CD8-positive, alpha-beta memory T cell (primary cell): ENCODE measurements at places on chromosomes 1 and 21.

DNA sequence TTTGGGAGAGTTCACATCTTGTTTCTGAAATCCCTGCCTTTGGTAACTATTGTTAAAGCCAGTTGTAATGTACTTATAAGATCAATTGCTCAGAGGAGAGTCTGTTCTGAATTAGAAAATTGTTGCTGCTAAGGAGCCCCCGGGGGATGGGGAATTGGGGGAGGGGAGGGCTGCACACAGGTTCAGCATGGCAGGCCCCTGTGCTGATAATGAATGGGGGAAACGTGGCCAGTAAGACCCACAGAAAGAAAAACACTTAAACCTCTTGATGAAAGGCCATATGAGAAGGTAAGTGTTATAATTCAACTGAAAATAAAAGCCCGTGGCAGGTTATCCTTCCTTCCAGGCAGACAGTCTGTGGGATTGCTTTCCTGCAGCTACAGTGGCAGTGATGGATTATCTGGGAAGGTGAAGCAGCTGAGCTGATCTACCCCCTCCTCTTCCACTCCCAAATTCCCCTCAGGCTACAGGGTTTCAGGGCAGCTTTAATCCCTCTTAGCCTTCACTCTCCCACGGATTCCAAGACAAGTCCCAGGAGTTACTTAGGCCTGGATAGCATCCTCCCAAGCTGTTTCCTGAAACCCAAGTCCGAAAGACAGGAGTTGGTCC is 398.8 kb downstream of the TBX15 start:
- no peak for DNase-seq

- no peak for DNase-seq
Observed at GRCh38 chr1:236111527-236112331, 30.6 kb upstream of the GPR137B start.

DNA sequence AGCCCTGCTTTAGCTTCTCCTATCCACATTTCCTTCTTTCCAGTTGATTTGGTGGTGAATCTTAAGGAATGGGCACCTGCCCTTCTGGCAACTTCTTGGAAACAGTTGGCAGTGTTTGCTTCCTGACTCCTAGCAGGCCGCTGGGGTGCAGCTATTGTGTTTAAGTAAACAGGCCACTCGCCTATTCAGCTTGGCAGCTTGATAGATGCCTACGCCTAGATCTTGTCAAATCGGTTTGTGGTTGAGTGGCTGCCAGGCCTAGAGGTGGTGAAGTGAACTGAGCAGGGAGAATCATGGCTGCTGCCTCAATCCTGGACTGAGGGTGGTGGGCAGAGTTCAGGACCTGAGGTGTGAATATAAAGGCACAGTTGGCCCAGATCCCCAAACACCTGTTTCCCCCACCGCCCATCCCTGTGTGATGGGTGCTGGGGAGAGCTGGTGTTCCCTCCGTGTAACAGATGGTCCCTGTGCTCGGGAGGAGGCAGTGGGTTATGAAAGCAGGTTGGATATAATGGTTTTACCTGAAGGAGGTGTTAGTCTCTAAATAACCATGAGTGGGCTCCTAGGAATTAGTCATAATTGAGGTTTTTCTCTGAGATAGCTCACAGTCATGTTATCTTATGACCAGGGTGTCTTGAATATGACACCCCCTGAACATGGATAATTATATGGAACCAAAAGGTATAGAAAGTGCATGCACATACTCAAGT is 940 bp upstream of the PLA2G2C start:
- no peak for DNase-seq

- DNase-seq = no peak
Observed at GRCh38 chr1:21659924-21660326, 9.2 kb downstream of the RAP1GAP start.

DNA sequence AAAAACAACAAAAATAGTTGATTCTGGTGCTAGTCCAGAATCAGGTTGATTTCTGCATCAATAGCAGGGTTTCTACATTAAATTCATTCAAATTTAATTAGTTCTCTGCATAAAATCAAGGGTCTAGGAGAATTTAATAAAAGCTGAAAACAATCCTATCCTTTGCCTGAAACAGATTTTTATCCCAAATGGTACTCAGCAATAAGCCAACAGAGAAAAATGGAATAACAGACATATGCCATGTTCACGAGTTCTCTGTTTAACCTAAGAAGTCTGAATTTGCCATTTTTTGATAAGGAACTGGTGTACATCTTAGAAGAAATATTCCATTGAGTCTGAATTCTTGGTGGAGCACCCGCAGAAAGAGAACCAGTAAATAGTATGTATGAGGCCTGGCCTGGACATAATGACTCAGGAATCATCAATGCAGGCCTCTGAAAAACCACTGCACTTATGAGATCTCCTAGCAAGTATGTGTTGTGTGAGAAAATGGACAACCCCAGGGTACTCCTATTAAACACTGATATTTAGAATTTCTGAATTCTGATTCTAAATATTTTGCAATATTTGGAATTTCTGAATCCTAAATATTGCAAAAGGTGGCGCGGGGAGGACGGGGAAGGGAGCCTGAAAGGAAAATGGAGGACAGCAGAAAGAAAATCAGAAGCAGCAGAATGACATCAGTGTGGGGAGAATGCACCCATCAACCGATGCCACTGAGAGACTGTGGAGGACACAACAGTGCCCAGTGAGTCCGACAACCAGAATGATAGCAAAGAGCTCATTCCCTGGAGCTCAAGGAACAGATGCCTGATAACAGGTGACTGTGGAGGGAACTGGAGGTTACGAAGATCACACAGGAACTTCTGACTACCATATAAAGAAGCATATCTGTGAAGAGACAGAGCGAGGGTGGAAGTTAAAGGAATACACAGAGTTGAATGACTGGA is 97.6 kb downstream of the APP start:
- no peak for DNase-seq

DNA sequence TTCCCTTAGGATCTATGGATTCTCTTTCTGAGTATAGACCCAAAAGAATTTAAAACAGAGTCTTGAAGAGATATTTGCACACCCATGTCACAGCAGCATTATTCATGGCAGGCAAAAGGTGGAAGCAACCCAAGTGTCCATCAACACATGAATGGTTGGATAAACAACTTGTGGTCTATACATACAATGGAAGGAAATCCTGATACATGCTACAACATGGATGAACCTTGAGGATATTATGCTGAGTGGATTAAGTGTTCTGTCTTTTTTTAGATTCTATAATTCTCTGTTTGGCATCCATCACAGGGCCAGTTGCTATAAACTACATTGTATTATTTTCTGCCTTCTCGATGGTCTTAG is 39.8 kb downstream of the PTPN14 start:
- DNase-seq = no peak

- DNase-seq = no peak
Observed at GRCh38 chr1:246365708-246366107, 141.4 kb downstream of the SMYD3 start.

- peak; percentile 37 for DNase-seq
Observed at GRCh38 chr1:19179597-19180264, 30.3 kb downstream of the UBR4 start.

DNA sequence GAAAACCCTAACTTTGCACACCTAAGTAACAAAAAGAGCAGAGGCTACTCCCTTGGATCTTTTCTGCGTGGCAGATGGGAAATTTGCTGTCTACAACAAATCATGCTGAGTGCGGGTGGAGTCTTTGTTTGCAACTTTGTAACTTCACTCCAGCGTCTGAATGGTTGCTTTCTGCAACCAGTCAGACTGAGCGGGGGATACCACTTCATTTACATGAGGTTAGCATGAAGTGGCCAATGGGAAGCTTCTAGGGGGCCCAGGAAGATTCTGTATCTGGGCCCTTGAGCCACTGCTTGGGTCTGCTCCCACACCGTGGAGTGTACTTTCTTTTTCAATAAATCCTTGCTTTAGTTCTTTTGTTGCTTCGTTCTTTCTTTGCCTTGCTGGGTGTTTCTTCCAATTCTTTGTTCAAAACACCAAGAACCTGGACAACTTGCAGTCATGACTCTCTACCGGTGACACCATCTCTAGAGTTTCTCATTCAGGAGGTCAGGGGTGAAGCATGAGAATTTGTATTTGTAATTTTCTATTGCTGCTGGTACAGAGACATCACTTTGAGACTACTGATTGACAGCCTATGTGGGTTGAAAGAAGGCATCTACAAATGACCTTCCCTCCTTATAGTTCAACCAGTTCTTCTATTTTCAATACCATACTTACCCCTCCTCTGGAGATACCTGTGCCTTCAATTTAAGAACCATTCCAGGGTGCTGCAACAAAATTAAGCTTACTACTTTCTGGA is 55.8 kb upstream of the RC3H1 start:
- DNase-seq = no peak

GRCh38 chr1:200896531-200897196 is 2.0 kb downstream of the INAVA start:
- no peak for DNase-seq

- DNase-seq = no peak
Observed at GRCh38 chr1:31318146-31318545, 21.3 kb downstream of the ZCCHC17 start.

- no peak for DNase-seq
Observed at GRCh38 chr1:29521438-29521715, 285.1 kb downstream of the PTPRU start.

DNA sequence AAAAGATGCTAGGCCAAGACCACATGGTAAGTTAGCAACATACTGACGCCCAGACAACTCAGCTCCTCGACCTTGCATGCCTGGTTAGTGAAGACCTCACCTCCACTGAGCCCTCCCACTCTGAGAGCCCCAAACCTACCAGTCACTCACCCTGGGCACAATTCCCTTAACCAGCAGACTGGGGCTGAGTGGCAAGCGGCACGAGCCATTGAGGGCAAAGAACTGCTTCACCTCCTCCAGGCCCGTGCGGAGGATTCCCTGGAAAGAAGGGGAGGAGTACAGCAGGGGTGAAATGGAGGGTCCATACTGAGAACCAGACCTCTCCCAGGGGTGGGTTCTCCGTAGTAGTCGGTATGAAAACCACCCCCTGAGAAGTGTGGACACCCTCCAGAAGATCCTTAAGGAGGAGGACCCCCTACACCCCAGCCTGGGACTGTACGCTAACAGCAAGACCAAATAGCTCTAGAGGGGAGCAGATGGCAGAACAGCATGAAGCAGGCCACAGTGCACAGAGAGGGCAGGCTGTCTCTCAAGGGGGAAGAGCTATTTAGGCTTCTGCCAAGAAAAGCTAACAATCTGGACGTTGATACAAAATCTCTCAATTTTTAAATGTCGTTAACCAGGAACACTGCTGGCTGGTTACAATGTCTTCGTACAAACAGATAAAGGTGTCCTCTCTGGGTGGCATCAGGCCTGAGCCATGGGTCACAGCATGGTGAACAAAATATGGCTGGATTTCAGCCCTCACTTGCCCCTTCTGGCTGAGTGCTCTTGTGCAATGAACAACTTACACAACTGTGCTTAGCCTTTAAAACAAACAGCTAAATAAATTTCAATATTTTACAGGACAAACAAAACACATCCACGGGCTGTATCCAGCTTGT is 31.0 kb upstream of the PPP1R15B start:
- no peak for DNase-seq

- DNase-seq = no peak
Observed at GRCh38 chr1:183652107-183652506, 1.0 kb downstream of the APOBEC4 start.

DNA sequence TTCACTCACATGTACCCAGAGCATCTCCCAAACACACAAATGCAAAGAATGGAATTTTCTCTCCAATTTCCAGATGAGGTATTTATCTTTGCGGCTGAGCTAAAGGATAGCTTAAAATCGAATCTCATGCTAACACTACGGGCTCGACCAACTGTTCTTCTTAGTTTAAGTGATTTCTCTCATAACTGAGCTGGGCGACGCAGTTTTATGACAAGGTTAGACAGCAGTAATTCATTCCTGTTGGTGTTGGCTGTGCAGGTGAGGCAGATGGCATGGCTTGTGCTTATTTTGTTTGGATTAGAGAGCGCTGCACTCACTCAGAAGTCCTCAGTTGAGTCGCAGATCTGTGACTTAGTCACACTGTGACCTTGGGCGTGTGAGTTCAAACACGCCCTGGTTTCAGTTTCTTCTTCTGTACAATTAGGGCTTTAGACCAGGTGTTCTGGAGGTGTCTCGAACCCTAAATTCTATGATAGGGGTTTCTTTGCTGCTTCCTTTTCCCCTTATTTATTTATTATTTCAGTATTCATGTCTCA is 41.5 kb upstream of the MRPS6 start:
- DNase-seq = no peak

DNA sequence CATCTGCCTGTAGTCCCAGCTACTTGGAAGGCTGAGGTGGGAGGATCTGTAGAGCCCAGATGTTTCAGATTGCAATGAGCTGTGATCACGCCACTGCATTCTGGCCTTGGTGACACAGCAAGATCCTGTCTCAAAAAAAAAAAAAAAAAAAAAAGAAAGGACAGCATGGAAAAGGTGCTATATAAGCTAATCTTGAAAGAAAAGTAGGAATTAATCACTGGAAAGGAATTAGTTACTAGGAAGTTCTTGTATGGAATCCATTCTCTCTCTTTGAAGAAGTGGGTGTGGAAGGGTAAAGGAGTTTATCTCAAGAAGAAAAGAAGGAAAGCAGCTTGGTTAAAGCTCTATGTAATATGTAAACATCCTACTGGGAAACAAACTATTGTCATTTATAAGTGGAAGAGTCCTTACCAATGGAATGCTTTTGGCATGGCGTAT is 339.2 kb downstream of the DPYD start:
- no peak for DNase-seq

DNA sequence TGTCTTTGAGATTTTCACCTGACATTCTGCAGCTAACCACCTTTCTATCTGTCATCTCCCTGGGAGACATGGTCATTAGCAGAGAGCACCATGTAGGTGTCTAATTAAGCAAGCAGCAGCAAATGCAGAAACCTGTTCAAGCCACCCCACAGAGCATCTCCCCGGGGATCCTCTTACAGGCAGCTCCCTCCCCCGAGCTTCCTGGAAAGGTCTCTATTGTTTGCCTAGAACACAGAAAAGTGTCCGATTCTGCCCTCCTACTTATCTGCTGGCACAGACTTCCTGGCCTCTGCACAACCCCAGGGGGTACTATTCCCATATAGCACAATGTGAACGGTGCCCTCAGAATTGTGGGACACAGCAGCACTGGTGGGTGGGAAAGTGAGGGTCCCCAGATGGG is 46.1 kb downstream of the PLEKHA6 start:
- DNase-seq = no peak

DNA sequence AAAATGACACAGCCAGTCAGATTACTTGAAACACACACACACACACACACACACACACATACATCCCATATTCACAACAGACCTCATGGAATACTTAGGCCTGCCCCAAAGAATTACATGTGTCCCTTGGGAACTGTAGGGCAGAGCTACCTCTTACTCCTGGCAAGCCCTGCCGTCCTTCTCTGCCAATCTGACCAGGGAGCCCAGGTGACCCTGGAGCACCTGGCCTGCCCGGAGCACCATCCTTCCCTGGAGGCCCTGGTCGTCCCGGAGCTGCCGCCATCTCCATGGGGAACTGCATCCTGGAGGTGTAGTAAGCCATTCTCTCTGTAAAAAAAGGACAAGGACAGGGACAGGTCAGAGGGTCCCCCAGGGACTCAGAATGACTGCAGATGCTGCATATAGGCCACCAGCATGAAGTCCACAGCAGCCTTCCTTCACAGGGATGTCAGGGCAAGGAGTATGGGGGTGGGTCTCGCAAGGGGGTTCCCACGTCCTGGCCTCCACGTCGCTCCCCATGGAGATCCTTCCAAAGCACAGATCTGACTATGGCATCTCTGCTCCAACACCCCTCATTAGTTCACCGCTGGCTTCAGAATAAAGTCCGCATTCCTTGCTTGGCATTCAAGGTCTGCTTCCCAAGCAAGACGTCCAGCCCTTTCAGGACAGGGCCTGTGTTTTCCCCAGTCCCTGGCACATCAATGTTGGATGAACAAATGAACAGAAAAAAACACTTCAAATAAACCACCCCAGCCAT is 9.2 kb upstream of the PEF1 start:
- DNase-seq = no peak
